NCI-H1105 (cell line): ENCODE measurements at places on chromosomes 2 and 18.

- DNase-seq = peak; percentile 56
Measured at GRCh38 chr18:63422864-63423304, 608 bp upstream of the VPS4B start.

GRCh38 chr2:54641988-54642387, 81.5 kb upstream of the EML6 start:
- DNase-seq = no peak

DNA sequence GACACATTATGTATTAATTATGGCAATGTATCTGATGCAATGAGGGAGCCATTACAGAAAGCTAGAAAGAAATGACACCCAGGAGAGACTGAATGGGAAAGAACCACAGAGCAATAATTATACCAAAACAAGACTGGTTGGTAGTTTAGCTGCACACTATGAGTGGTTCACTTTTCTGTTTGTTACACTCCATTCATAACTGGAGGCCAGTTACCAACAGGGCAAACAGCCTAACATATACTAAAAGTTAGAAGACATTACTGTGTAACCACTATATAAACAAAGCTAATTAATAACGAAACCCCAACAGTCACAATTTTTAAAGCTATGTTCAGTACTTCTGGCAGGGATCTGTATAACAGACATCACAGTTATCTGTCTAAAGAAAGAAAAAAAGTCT, 49.4 kb downstream of the NBAS start:
- DNase-seq = no peak

GRCh38 chr2:184879671-184880070, 281.3 kb downstream of the ZNF804A start:
- no peak for DNase-seq

DNA sequence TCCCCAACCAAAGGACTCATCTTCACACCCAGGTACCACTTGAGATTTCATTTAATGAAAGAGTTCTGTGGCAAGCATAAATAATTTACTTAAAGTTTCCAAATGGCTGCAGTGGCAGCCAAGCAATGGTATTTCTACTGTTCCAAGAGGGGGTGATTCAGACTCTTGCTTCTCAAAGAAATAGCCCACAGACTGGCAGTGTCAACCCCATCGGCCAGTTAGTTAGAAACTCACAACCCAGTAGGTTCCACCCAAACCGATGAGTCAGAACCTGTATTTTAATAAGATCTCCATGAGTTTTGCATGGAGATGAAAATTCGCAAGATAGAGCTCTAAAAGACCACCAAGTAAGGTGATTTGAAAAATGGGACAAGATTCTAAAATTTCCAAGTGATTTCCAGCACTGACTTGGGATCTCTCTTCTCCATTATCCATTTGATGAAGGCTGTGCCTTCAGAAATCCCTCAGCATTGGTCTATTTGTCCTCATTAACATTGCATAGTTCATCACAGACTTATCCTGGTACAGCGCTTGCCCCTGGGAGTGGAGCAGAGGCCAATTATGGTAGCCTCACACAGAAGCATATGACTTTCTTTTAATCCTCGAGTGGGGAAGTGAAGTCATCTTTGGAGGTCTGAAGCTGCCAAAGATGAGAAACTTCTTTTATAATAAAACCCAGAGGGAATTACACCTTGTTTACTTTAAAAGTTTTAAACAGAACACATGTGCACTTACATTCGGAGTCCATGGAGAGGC, 361.4 kb upstream of the ID2 start:
- DNase-seq = no peak

- no peak for DNase-seq
Measured at GRCh38 chr2:43224571-43225092, 1.8 kb downstream of the ZFP36L2 start.

- DNase-seq = no peak
Measured at GRCh38 chr2:37085731-37086147, 1.4 kb downstream of the GPATCH11 start.

DNA sequence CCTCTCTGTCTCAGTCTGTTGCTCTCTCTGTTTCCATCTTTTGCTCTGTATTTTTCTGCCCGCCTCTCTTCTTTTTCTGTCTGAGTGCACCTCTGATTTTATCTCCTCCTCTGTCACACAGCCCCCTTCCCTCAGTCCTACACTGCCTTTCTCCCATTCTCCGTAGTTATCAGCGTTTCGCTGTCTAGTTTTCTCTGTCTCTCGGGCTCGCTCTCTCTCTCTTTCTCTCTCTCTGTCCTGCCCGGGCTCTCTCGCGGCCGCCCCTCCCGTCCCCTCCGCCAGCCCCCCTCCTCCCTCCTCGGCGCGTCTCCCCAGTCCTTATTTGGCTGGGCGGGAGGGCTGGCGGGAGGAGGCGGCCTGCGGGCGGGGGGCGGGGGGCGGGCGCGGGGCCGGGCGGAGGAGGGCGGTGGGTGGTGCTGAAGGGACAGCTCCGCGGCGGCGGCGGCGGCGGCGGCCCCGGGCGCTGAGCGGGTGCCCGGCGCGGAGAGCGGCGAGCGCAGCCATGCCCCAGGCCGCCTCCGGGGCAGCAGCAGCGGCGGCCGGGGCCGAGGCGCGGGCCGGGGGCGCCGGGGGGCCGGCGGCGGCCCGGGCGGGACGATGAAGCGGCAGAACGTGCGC, at the start of gene KCNK3:
TSS of gene KCNK3 (plus strand) at position 444 of the 618 bp plus-strand sequence. CDS start at position 598, 154 bp downstream.
- peak; percentile 65 for DNase-seq

- no peak for DNase-seq
Measured at GRCh38 chr2:44954889-44955592, 13.5 kb downstream of the SIX3 start.

DNA sequence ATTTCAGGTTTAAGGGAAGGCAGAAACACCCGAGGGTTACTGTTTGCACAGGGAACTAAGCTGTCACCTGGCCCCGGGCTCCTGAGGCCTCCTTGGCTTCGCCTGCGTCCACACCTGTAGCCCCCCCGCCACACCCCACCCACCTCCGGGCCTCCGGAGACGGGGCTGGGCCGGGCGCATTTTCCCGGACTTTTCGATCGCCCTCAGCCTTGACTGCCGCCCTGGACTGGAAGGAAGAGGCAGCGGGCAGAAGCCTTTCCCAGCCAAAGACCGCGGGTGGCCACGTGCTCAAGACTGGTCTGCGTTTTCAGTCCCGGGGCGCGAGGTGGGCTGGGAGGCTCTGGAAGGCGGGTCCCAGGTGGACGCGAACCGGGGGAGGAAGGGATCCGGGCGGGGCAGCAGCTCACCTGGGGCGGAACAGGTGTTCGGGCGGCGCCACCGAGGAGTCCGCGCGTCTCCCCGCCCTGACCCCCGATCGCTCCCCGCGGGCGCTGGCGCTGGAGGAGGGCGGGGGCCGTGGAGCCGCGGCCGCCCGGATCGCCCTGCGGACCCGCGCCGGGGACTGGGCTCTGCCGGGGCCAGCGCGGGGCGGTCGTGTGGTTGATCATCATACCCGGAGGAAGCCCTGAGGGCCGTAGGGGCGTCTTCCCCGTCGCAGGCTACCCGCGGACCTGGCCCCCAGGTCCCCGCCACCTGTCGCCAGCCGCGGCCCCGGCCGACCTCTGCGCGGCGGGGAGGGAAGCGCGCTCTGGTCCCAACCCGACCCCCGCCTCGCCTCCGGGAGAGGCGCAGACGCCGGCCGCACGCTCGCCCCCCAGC, 3.2 kb downstream of the ID2 start:
- DNase-seq = peak; percentile 68

GRCh38 chr18:9550429-9550828, 63.9 kb downstream of the PPP4R1 start:
- DNase-seq = no peak
